ENCODE measurements at places on chromosomes 16 and 17.

- DNase-seq = no peak
Observed at GRCh38 chr16:500709-501108, 26.8 kb upstream of the CAPN15 start.

GRCh38 chr17:57679906-57680695 is 65.0 kb downstream of the CCDC182 start:
- DNase-seq = no peak

DNA sequence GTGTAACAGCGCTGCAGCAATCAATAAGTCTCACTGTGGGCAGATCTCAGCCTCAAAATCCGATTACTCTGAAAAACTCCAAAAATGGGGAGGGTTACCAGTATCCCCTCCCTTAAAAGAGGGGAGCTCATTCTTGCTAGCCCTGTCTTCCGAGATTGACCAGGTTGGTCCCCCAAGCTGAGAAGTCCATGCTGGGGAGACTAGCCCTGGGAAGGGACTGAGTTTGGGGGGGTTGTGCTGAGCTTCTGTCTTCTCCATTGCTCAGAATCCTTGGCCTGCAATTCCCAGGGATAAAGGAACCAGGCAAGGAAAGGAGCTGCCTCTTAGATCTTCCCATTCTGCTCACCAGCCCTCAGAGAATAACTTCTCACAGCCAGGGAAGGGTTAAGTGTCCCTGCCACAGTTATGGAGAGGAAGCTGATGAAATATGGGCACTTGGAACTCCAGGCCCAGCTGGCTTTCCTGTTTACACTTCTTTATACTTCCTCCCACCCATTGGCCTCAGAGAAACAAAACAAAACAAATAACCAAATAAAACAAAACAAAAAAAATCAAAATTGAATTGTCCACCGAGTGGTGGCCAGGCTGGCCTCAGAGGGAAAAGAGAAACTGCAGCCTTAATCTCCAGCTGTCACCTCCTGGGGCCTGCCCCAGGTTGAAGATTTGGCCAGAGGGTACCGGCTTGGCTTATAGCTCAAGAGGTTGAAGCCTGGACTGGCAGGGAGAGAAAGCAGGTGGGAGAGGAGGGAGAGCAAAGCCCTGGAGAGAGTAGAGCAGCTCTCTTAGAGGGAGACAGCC is 2.6 kb downstream of the HOXB3 start:
- DNase-seq = no peak

- peak; percentile 100 for DNase-seq
Observed at GRCh38 chr16:2980227-2981176, at the start of gene PKMYT1. Gene PKMYT1 (minus strand): TSS chr16:2980446. CDS start chr16:2979657, 789 bp downstream.

- no peak for DNase-seq
Observed at GRCh38 chr17:178292-179065, 3.0 kb downstream of the DOC2B start.

- no peak for DNase-seq
Observed at GRCh38 chr17:65627108-65627507, 65.7 kb upstream of the AXIN2 start.
